ENCODE measurements at places on chromosomes 6 and 20.

- DNase-seq = no peak
Measured at GRCh38 chr6:67886036-67886707, 748.9 kb upstream of the ADGRB3 start.

DNA sequence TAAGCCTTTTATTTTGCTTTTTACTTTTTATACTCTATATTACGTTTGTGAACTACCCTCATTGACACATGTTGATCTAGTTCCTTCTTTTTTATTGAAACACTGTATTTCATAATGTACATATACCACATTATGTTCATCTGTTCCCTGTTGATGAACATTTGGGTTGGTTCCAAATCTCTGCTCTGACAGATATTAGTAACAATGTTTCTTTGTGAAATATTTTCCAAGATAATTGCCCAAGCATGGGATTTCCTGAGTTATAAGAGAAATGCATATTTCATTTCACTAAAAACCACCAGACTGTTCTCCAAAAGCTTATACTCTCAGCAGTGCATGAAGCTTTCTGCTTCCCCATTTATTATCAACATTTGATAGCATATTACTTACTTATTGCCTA lies 44.2 kb upstream of the TNFRSF21 start:
- no peak for DNase-seq

GRCh38 chr6:38997128-38997761 lies 51.3 kb upstream of the GLP1R start:
- DNase-seq = peak; percentile 12

GRCh38 chr20:38049800-38050199 lies 16.3 kb downstream of the RPRD1B start:
- no peak for DNase-seq
